ENCODE measurements at places on chromosomes 7 and 10.

DNA sequence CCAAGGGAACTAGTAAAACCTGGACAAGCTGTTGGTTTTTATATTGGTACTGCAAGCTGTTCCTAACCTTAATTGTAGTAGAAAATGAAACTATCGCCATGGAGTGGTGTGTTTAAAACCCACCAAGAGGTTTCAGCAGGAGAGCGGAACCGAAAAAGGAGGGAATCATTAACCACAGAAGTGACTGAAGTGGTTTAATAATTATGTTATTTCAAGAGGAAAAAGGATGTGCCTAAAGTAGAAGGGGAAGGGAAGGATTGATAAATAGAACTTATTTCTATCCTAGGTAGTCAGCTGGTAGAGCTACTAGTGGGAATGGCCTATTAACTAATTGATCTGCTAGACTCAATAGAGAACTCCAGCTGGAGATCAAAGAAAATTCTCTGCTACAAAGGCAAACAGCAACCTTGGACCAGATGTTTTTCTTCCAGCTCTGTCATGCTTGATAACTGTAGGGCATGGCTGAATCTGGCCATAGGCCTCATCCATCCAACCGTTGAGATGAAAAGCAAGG, 91.8 kb downstream of the BAMBI start:
- DNase-seq: no peak

DNA sequence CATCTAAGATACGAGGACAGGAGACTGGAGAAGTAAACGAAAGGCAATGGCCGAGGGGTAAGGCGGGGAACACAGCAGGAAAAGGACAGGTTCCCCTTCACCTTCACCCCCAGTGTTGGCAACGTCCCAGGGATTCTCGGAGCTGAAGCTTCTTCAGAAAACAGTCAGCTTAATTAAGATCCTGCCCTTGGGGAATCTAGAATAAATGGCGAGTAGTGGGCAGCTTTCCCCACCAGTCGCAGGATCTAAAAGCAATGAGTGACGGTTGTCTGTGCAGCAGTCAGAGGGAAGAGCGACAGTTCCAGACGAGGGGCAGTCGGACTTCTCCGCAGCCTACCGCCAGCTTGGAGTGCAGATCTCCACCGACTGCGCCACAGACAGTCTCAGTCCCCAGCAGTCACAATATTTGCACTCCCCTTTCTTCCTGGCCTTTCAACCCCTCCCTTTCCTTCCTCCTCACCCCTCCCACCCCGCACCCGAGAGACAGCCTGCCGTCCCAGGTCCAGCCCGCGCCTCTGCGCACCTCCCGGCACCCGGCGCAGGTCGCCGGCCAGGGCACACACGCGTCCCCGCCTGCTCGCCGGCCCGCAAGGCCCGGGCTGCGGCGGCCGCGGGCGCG, 10.9 kb upstream of the SP8 start:
- no peak for DNase-seq

DNA sequence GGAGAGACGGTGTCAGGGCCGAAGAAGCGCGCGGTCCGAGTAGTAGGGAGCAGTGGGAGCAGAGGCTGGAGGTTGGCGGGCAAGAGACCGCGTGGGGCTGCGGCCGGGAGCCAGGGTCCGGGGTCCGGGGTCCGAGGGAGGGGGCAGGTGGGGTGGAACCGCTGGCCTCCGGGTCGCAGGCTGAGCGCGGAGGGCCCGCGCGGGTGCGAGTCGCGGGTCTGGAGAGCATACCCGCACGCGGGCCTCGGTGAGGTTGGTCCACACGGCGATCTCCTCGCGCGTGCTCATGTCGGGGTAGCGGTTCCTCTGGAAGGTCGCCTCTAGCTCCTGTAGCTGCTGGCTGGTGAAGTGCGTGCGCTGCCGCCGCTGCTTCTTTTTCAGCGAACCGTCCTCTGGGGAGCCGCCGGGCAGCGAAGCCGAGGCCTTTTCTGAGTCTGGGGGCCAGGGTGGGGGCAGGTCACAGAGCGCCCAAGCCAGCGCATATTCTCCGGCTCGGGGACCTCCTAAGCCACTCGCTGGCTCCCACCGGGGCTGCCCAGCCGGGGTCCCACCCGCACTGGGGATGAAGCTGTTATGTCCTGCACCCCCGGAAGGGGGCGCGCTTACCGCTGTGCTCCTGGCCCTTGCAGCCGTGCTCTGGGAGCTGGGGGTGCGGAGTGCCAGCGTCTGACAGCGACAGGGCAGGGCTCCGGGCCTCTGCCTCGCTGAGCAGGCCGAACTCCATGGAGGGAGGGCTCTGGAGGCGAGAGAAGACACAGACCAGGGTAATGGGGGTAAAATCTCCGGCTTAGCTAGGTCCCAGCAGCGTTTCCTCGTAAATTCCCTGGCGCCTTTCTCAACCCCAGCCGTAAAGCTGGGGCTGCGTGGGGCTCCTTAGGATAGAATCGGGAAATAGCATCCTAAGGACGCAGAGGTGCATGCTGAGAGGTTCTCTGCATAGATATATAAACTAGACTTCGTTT, 5.5 kb downstream of the ELOVL3 start:
- no peak for DNase-seq

GRCh38 chr7:99238558-99239341, 30.8 kb upstream of the KPNA7 start:
- no peak for DNase-seq

DNA sequence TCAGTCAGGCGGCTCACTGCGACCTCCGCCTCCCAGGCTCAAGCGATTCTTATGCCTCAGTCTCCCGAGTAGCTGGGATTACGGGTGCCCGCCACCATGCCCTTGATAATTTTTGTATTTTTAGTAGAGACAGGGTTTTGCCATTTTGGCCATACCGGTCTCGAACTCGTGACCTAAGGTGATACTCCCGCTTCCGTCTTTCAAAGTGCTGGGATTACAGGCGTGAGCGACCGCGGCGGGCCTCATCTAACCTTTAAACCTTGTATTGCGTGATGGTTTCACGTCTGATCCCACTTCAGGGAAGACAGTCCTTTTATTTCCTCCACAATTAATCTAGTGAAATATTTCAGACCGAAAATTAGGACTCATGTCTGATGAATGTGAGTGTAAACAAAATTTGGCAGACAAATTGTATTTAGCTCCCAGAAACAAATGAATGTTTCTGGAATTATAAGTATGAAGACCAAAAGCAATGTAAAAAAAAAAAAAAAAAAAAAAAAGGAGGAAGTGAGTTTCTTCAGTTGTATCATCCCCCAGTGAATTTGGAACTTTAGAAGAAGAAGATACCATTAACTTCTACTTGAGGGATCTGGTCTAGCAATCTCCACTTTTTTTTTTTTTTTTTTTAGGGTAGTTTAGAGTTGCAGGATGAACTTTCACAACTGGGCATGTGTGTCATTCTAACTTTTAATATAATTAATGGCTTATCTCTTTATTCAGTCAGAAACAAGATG, 1.6 kb downstream of the NUP42 start:
- DNase-seq: no peak

DNA sequence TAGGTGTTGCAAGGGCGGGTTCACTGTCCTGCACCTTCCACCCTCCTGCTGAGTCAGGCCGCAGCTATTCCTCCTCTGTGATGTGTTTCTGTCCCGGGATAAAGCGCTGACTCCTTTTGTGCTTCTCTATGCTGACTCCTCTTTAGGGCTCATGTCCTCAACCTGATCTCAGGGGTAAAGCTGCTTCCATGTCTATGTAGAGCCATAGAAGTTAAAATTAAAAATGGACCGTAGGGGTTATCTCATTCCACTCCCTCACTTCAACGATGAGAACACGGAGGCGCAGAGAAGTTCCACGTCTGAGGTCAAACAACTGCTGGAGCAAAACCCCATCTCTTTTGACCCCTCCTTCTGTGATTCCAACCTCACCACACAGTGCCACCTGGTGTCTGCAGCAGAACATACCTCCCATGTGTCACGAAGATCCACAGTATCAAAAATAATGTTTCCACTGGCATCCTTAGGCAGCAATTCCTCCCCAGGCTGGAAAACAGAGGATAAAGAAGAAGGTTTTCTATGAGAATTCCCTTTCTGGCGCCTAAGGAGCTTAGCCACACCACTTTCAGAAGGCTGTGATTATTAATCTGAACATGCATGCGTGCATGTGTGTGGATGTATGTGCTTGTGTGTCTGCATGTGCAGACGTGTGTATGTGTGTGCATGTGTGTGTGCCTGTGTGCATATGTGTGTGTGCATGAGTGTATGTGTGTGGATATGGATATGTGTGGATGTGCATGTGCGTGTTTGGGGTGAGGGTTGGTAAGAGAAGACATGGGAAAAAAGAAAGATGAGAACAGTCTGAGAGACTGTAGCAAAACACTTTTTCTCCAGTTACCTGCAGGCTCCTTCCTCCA, 81.2 kb upstream of the UCN3 start:
- DNase-seq: no peak

DNA sequence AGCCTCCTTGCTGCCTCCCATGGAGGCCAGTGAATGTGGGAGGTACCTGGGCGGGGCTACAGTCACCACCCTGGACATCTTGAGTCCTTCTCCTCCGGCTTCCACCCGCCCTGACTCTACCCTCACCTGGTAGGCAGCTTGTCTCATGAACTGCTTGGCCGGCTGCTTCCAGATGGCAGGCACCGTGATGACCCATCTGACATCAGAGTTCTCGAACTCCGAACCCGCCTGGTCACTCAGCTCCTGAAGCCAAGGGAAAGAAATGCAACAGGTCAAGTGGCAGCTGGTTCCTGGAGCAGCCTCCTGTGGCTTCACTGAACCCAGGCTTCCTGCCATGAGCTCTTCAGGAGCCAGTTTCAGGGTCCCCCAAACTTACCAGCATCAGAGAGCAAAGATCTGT, 50.1 kb downstream of the HSPA12A start:
- no peak for DNase-seq

GRCh38 chr10:124124123-124124768, 30.8 kb upstream of the CHST15 start:
- DNase-seq: no peak

GRCh38 chr10:60162631-60163030, 227.0 kb downstream of the ANK3 start:
- no peak for DNase-seq

DNA sequence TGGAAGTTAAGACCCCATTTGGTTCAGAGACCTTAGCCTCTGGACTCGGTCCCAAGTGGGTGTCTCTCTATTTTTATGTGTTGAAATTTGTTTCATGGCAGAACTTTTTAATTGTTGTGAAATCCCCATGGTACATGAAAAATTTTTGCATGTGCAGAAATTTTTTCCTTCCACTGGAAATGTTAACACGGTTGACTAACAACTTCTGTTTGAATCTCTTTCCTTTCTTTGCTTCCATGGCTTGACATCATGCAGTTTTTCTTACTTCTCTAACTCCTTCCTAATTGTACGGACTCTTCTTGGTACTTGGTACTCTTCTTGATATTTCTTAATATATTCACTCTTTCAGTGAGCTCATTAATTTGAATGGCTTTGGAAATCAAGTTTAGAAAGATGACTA, 18.3 kb downstream of the MDFIC start:
- DNase-seq: no peak

- DNase-seq: no peak
Observed at GRCh38 chr7:152867502-152867874, 107.9 kb downstream of the ACTR3B start.

DNA sequence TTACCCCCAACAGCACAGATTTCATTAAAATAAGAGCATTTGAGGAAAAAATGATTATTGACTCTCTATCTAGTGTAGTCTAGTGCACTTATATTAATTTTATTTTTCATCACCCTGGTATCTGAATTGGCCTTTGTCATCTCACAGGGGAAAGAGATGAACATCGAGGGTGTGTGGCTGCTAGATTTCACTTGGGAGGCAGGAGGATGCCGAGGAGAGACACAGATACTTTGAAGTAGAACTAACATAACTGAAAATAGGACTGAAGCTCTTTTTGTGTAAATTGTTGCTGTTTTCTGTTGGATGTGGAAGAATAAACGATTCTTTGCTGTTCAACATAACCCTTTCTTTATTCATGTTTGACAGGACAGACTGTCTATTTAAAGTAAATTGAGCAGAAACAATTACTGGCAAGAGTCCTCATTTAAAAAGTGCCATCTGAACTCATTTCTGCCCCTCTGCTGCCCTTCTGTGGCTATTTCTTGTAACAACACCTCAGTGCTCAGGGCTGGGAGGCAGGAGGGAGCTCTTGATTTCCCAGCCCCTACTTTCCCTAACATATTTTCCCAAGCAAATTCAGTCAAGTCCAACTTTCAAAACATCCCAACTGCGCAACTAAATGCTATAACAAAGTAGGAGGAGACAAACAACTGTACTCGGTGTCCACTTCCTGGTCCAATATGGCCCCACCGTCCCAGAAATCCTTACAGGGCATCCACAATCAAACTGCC, 15.6 kb downstream of the LYZL1 start:
- DNase-seq: peak; percentile 6

DNA sequence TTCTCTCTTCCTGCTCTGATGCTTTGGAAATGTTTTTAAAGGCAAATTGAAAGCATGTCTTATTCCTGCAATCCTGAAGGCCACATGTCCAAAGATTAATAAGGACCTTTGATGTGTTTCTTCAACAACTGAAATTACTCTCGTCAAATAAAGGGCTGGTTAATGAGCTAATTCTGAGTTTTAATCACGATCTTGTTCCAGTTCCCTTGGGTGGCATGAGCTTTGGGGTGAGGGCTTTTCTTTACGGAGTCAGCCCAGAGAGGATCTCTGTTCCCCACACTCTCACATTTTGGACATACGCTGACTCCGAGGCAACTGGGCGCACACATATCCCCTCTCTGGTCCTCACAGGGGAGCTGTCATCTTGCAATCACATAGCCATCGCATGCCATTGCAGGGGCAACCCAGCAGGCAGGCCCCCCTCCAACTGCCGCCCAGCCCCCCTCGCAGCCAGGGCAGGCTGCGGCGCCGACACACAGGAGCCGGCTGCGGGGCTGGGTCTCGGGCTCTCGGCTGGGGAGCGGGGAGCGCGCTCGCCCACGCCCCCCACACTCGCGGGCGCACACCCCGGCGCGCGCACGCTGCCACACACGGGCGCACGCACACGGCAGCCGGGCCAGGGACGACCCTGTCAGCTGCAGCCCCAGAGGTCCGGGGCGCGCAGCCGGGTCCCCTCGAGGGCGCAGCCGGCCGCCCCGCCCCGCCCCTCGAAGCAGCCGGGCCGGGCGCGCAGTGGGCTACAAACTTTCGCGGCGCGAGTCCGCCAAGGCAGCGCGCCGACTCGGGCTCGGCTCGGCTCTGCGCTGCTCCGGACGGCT, at the start of gene GDF10:
GDF10 (plus strand) TSS at position 587 of the 818 bp plus-strand sequence. CDS start 455 bp downstream, outside the sequence.
- DNase-seq: no peak

GRCh38 chr10:7969623-7970022, 84.9 kb upstream of the GATA3 start:
- no peak for DNase-seq

GRCh38 chr7:135342887-135343286, 109.2 kb downstream of the STRA8 start:
- DNase-seq: no peak

DNA sequence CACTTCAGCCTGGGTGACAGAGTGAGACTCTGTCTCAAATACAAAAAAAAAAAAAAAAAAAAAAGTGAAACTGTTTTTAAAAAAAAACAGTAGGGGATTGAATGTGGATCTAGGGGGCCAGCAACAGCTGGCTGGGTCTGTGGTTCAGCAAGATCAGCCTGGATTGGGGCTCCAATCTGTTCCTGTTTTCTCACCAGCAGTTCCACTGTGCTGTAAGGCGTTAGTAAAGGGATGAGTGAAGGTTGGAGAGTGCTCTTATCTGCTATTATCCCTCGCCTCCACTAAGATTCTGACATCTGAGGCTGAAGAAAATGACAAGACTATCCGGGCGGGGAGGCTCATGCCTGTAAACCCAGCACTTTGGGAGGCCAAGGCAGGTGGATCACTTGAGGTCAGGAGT, 41.6 kb upstream of the GTF2IRD1 start:
- DNase-seq: no peak

- DNase-seq: no peak
Observed at GRCh38 chr7:138932427-138932826, 48.8 kb downstream of the KIAA1549 start.

- no peak for DNase-seq
Observed at GRCh38 chr7:144787127-144787526, 48.7 kb downstream of the TPK1 start.

All from substantia nigra (tissue), 51 donors.